Heart left ventricle (tissue), 16 donors: ENCODE measurements at places on chromosomes 6 and 20.

- DNase-seq, result no peak
These were observed 104.1 kb upstream of the SLC35B3 start for GRCh38 chr6:8539453-8539852.

GRCh38 chr6:51477711-51478311, 609.6 kb downstream of the PKHD1 start:
- DNase-seq, result no peak

DNA sequence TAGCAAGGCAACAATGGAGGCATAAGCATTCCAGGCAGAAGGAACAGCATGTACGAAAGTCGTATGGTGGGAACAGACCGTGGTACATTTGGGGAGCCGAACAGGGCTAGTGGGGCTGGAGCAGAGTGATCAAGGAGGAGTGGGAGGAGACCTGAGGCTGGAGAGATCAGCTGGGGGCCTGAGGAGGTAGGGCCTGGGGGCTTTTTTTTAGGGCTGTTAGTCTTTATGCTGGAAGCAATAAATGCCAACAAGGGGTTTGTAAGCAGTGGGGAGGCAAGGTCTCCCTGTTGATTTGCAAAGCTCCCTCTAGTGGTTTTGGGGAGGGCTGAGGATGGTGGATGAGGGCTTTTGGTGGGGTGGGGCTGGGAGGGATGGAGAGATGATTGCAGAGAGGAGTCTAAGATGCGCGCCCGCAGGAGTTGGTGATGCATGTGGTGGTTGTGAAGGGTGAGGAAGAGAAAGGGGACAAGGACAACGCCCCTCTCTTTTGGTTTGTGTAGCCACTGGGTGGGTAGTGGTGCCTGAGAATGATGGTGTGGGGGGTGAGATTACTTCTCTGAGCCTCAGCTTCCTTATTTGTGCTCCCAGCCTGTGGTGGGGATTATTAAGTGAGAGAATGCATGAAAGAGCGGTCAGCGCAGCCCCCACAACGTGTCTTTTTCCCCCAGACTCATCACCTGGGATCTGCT, 74.1 kb upstream of the TOX2 start:
- DNase-seq, result no peak

DNA sequence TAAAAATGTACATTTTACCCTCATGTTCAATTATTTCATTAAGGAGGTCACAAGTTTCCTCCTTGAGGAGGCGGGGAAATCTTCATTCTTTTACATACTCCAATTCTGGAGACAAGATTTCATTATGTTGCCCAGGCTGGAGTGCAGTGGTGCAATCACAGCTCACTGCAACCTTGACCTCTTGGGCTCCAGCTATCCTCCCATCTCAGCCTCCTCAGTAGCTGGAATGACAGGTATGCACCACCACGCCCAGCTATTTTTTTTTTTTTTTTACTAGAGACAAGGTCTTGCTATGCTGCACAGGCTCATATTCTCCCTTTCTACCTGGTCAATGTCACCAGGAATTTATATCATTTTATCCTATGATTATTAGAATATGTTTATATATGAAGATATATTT, 85.8 kb downstream of the FUT9 start:
- no peak for DNase-seq

DNA sequence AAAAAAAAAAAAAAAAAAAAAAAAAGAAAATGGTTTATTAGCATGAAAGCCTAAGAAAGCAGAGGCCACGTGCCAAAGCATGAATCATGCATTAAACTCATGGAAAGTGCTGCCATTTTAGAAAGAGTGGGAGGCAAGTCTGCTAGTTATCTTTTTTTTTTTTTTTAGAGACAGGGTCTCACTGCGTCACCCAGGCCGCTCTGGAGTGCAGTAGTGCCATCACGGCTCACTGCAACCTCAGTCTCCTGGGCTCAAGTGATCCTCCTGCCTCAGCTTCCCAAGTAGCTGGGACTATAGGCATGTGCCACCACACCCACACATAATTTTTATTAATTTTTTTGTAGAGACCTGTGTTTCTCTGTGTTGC, 5.2 kb downstream of the VWA7 start:
- no peak for DNase-seq

DNA sequence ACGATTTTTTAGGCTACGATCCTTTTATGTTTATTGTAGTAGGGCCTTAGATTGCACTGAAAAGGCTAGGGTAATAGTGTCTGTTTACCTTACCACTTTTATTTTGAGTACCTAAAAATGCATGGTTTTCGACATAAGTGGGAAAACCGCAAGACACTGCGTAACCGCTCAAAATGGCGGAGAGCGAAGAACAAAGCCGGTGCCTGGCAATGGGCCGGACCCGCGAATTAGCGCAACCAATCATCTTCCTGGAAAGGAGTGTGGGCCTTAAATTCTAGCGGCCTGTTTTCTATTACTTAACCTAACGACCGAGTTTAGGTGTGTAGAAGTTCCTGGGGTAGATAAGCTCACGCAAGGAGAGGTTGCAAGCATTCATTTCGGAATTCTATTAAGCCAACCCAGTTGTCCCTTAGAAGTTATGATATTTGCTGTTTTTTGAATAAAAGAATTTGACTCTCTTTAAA, 118.0 kb downstream of the HFE start:
- peak; percentile 86 for DNase-seq

- DNase-seq, result no peak
These were observed 78.1 kb downstream of the AFDN start for GRCh38 chr6:167904791-167905190.

GRCh38 chr20:60341062-60341461, 382.8 kb downstream of the CDH26 start:
- DNase-seq, result no peak

- DNase-seq, result no peak
These were observed 42.7 kb downstream of the CD2AP start for GRCh38 chr6:47520282-47520681.

GRCh38 chr6:99364026-99364425, 14.6 kb upstream of the FAXC start:
- DNase-seq, result no peak

DNA sequence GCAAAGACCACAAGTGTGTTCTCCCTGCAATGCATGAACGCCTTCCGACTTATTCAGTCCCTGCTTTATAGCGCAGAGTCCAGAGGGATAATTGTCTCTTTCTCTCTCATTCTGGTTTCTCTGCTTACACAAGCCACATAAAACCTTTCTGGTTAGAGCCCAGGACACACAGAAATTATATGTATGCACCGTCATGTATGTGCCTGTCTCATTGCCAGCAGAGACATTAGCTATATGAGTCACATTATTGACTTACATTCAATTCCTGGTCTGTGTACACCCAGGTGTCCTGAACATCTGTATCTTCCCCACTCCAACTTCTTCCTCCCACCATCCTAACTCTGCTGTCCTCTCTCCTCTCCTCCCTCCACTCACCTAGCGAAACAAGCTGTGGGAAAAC, 44.0 kb downstream of the LRFN2 start:
- DNase-seq, result no peak

- DNase-seq, result no peak
These were observed 38.9 kb downstream of the SNRNP48 start for GRCh38 chr6:7628909-7629308.

DNA sequence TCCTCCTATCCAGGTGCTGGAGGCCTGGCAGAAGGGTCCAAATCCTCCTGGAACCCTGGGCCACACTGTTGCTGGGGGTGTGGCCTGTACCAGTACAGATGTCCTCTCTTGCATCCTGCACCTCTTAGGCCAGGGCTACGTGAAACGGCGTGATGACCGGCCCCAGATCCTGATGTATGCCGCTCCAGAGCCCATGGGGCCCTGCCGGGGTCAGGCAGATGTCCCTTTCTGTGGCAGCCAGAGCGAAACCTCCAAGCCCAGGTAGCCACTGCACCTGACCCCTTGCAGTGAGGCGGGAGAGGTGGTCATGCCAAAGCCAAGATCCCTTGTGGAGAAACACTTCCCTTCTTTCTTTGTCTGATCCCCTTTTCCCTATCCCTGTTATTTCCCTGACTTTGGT, 14.2 kb downstream of the DNPH1 start:
- no peak for DNase-seq

GRCh38 chr6:49528571-49528970, 21.9 kb upstream of the C6orf141 start:
- no peak for DNase-seq

- no peak for DNase-seq
These were observed 54.6 kb upstream of the UBR2 start for GRCh38 chr6:42509256-42509655.

DNA sequence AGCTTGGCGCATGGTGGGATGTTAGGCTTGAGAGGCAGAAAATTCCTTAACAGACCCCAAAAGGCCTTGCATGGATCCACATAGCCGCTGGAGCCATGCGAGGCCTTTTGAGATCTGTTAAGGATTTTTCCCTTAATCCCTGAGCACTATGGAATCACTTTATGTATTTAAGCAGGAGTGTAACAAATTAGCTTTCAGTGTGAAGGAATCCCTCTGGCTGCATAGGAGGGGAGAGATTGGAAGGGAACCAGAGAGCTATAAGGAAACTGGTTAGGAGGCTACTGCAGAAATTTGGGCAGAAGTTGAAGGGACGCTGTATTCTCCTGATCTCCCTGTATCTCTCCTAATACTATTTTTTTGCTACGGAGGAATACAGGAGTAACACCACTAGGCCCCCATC, 23.1 kb upstream of the NEDD9 start:
- no peak for DNase-seq

DNA sequence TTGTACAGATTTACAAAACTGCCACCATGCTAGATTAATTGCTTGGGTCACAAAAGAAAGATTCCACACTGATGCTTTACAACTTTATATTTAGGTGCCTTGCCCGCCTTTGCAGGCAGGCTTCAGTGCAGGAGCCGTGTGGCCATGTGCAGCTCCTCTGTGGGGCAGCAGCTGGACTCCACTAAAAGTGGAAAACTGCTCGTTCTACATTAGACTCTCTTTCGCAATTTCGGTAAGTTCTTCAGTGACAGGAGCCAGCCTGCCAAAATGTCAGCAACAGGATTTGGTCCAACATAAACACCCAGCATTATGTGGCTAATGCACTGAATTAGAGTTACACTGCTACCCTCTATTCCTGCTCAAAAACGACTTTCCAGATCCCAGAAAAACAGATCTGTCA, 174.4 kb upstream of the KCNK16 start:
- no peak for DNase-seq

DNA sequence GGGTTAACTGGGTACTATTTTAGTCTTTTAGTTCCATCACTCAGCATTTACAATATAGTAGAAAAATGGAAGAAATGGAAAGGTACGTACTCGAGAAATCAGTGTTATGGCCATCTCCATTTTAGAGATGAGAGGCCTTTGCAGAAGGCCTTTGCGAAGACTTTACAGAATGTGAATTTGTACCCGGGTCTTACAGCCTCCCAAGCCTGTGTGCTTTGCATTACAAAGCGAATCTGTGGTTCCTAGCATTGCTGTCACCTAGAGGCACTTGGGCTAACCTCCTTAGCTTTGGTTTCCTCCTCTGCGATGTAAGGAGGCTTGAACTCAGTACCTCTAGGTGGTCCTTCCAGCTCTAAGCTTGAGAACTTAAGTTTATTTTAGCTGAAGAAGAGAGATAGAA, 10.9 kb downstream of the VAPB start:
- no peak for DNase-seq

GRCh38 chr6:37690964-37691735, 6.5 kb downstream of the MDGA1 start:
- no peak for DNase-seq

DNA sequence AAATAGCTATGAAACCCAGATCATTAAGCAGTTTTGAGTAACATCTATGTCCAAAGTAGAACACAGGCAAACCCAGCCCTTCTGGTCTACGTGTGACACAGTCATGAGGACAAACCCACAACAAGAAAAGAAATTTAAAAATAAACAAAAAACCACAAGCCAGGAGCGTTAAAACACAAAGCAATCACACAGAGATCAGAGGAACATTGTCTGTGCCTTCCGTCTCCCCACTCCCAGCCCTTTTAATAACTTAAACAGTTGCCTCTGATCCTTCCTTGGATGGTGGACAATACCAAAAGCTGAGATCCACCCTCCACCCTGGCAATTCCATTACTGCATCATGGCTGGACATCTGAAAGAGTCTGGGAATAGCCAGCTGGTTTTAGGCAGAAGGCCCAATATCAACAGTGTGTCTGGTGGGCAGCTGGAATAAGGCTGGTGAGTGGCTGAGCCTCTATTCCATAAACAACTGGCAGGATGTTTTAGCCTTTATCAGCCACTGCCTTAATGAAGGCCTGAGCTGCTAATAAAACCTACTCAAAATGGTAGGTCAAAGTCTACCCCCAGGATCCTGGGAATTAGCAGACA, 15.7 kb upstream of the LAMA4 start:
- DNase-seq, result no peak

- DNase-seq, result no peak
These were observed 630 bp downstream of the PPP2R5D start for GRCh38 chr6:42984924-42985475.

- DNase-seq, result peak; percentile 74
These were observed 24.6 kb downstream of the RIPOR2 start for GRCh38 chr6:24910961-24911725.

DNA sequence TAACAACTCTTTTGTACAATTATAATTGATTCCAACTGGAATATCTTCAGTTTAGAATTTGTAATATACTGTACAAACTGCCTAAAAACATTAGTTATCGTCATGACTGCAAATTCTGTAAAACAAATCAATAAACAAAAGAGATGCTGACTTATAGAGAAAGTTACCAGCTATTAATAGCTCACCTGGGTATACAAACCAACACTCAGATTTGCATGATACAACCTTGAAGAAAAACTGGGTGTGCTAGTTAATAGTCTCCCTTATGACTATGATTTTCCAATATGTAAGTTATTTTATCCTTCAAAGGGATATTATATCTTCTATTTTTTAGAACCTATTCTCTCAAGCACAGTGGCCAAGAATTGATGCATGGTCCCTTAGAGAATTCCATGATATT, 698.5 kb downstream of the FRK start:
- no peak for DNase-seq

- no peak for DNase-seq
These were observed 210.4 kb upstream of the RNF24 start for GRCh38 chr20:4225745-4226144.

GRCh38 chr20:59094576-59094975, 52.0 kb upstream of the PRELID3B start:
- no peak for DNase-seq

- DNase-seq, result no peak
These were observed 24.3 kb upstream of the CDYL start for GRCh38 chr6:4751823-4752464.

DNA sequence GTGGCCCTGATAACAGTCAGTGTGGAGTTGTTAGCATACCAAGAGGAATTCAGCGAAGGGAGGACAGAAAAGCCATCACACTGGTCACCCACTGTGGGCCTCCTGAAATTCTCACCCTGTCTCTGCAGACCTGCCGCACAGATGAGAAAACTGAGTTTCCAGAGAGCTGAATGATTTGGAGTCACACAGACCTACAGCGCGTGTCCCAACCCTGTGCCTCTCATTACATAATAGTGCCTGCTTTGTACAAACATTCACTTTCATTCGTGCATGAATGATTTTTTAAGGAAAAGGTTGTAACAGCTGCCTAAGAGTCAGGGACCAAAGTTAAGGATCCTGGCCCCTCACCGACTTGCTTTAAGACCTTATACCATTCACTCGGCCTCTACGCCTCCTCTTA, 62.7 kb downstream of the THBS2 start:
- no peak for DNase-seq
